ENCODE measurements at places on chromosomes 11 and 22.

- peak; percentile 95 for DNase-seq
Measured at GRCh38 chr11:518463-519202, 11.6 kb upstream of the RNH1 start.

- no peak for DNase-seq
Measured at GRCh38 chr11:115220911-115221310, 283.3 kb downstream of the CADM1 start.

- DNase-seq, result no peak
Measured at GRCh38 chr11:120260616-120261015, 20.7 kb downstream of the POU2F3 start.

GRCh38 chr11:104837969-104838639 is 60.2 kb downstream of the CASP12 start:
- no peak for DNase-seq

- no peak for DNase-seq
Measured at GRCh38 chr11:20008871-20009644, 151.2 kb downstream of the DBX1 start.

GRCh38 chr11:62919898-62920640 is 1.1 kb downstream of the CHRM1 start:
- DNase-seq, result no peak

DNA sequence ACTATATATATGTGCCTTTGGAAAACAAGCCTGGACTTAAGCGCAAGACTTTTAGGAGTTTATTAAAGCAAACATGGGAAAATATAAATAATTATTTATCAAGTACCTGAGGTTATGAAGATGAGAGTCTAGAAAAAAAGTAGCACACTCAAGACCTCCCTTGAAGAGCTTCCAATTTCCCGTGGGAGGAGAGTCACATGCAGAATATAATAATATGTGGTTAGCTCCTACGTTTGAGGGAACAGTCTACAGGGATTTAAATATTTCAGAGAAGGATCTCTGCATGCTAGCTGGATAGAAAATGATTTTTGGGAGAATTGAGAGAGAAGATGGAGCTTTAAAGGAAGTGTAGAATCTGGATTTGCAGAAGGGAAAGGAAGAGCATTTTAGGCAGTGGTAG is 183.8 kb downstream of the SWAP70 start:
- no peak for DNase-seq

DNA sequence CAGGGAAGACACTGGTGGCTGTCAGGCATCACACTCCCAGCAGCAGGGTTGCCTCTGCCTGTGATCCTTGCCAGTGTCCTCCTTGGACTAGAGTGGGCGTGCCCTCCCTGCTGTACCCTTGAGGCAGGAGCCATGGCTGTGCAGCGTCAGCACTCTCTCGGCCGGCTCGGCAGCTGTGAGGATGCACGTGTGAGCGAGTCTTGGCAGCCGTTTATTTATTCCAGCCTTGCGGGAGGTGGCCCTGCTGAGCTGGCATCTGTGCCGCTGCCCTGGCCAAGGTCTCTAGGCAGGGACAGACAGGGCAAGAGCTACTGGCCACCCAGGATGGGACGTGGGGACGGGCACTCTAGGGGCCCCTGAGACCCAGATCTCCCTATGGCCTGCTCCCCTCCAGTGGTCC is 33.9 kb downstream of the TSPAN4 start:
- DNase-seq, result no peak

- no peak for DNase-seq
Measured at GRCh38 chr11:117022526-117022925, 75.7 kb downstream of the SIK3 start.

DNA sequence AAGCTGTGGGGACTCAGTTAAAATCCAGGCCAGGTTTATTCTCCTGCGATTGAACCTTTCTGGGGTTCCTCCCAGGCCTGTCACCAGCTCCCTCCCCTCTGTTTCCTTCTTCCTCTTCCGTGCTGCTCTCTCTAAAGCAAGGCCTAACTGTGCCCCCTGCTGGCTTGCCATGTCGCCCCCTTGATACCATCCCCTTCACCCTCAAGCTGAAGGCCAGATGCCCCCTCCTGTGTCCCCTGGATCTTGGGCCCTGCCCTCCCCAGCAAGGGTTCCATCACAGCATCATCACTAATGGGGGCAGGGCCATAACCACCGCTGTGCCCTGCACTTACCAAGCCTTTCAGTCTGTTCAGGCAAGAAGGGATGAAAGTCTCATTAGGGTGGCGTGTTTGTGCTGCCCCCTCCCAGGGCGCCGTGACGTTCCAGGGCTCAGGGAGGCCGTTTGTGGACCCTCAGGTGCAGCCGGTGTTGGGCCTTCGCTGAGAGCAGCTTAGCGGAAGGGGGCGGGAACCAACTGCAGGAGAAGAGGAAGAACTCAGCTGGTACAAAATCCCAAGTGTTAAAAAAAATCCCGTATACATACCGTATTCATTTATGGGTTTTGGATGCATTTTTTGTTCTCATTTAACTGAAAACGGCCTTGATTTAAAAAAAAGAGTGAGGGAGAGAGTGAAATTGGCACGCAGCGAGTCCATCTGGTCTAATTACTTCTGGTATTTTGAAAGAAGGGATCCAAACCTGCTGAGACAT is 69.9 kb downstream of the MPPED1 start:
- DNase-seq, result no peak

DNA sequence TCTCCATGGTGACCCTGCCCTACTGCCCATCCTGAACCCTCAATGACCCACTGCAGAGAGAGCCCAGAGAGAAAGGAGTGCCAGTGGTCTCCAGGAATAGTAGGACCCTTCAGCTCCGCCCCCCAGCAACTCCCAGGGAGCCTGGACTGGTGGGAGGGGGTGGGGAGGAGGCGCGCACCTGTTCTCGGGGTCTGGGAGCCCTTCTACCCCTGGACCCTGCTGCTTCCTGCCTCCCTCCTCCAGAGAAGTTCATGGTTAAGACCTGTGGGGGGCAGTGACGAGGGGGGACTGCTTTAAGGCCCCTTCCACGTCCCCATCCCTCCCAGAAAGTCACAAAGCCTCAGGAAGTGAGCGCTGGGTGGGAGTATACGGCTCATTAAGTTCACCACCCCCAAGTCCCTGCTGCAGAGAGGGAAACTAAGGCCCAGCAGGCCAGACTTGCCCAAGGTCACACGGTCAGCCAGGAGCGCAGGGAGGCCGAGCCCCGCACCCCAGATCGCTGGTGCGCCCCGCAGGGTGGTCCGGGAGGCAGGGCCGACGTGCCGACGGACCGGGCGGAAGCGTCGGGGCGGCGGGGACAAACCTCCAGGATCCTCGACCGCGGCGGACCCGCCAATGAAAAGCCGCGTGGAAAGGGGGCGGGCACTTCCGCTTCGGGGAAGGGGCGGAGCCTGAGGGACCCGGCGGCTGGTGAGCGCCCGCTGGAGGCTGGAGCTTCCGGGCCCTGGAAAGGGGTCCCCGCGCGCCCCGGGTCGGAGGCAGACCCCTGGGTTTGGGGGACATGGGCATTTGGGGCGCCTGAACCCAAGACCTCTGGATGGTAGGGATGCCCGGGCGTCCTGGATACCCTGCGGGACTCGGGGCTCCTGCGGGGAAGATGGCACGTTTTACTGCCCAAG is at the start of the genes NUDT22 and TRPT1:
TSS of gene NUDT22 (plus strand) at position 667 of the 899 bp plus-strand sequence. CDS start 379 bp downstream, outside the sequence.
TSS of gene TRPT1 (minus strand) at position 579 of the 899 bp plus-strand sequence. CDS start at position 253, 326 bp downstream.
- DNase-seq, result peak; percentile 93
